Effector memory CD8-positive, alpha-beta T cell (primary cell): ENCODE measurements at places on chromosomes 7 and 10.
A peak's percentile ranks its signal among the peaks of the same experiment; 100 is the strongest.

GRCh38 chr10:124998624-124999291 lies 56.8 kb downstream of the ZRANB1 start:
- DNase-seq, result no peak
- no peak overlapping the region for H3K4me3 ChIP-seq
- H3K27ac ChIP-seq, result no peak overlapping the region
- no peaks in the 10 kb centered on the region for H3K27me3 ChIP-seq
- H3K36me3 ChIP-seq, result peaks cover 14% of the 10 kb centered on the region

DNA sequence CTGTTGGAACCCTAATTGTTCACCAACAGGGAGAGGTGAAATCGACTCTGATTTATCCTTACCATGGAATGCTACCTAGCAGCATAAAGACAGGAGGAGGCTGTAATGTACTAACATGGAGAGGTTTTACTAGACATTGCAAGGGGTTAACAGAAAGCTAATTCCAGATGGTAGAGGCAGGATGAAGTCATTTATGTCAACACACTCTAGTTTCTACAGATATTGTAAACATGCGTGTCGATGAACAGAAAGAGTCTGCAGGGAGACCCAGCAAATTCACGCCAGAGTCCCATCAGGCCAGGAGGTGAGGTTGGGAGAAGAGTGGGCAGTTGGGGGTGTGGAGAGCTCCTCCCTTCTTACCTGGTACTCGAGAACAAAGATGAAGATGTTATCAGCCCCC lies 7.0 kb downstream of the NPC1L1 start:
- H3K36me3 ChIP-seq, result no peaks in the 10 kb centered on the region
- H3K27ac ChIP-seq, result peak overlapping the region; percentile 59
- DNase-seq, result no peak
- H3K4me1 ChIP-seq, result peaks cover 3% of the 10 kb centered on the region

DNA sequence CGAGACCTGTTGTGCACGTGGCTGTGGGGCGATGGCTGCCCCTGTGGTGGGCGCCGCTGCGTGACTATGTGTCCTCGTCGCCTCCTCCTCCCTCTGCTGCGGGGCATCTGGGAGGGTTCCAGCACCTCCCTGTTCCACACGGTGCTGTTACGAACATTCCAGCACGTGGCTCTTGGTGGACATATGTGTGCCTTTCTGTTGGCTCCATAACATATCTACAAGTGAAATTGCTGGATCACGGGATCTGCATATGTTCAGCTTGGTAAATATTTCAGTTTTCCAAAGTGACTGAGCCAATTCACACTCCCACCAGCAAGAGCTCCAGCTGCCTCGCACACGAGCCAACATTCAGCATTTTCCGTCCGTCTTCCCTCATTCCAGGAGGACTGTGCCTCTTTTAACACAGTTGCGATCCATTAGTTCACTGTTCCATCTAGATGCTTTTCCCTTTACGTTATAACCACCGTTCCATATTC lies 25.1 kb downstream of the SNX8 start:
- H3K36me3 ChIP-seq, result no peaks in the 10 kb centered on the region
- H3K4me3 ChIP-seq, result no peak overlapping the region
- H3K27ac ChIP-seq, result no peak overlapping the region
- H3K4me1 ChIP-seq, result no peaks in the 10 kb centered on the region

- no peak overlapping the region for H3K4me3 ChIP-seq
- DNase-seq, result no peak
- no peaks in the 10 kb centered on the region for H3K36me3 ChIP-seq
- H3K27ac ChIP-seq, result no peak overlapping the region
Observed at GRCh38 chr10:3482200-3482993, 302.6 kb downstream of the KLF6 start.

DNA sequence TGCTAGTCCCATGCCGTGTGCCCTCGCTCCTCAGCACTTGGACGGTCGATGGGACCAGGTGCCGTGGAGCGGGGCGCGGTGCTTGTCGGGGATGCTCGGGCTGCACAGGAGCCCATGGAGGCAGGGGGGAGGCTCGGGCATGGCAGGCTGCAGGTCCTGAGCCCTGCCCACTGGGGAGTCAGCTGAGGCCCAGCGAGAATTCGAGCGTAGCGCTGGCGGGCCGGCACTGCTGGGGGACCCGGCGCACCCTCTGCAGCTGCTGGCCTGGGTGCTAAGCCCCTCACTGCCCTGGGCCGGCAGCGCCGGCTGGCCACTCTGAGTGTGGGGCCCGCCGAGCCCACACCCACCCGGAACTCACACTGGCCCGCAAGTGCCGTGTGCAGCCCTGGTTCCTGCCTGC lies 44.7 kb downstream of the ST7 start:
- H3K27me3 ChIP-seq, result no peaks in the 10 kb centered on the region
- DNase-seq, result no peak
- no peak overlapping the region for H3K4me3 ChIP-seq
- H3K27ac ChIP-seq, result no peak overlapping the region
- H3K36me3 ChIP-seq, result no peaks in the 10 kb centered on the region
- H3K4me1 ChIP-seq, result no peaks in the 10 kb centered on the region

- peaks cover 70% of the 10 kb centered on the region for H3K27me3 ChIP-seq
- no peak for DNase-seq
- no peak overlapping the region for H3K27ac ChIP-seq
- H3K36me3 ChIP-seq, result no peaks in the 10 kb centered on the region
- no peak overlapping the region for H3K4me3 ChIP-seq
Observed at GRCh38 chr10:113604572-113604971, 51.7 kb downstream of the HABP2 start.

DNA sequence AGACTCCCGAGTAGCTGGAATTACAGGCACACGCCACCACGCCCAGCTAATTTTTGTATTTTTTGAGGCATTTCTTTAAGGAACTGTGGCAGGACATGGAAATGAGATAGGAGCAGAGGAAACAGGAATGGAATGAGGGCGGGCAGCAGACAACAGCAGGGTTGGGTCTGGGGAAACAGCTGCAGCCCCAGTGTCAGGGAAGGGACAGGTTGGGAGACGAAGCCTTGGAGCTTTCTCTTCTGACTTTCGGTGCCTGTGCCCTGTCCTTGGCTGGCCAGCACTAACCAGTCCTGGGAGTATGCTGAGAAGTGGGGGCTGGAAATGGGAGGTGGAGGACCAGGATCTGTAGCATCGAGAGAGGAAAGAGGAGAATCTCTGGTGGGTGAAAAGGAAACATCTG lies 47.4 kb downstream of the ATOH7 start:
- peaks cover 35% of the 10 kb centered on the region for H3K27me3 ChIP-seq
- H3K36me3 ChIP-seq, result no peaks in the 10 kb centered on the region
- no peak for DNase-seq

GRCh38 chr10:60989400-60989876 lies 45.5 kb upstream of the RHOBTB1 start:
- H3K27me3 ChIP-seq, result peaks cover 9% of the 10 kb centered on the region
- H3K4me3 ChIP-seq, result no peak overlapping the region
